ENCODE measurements at places on chromosomes 3 and 15.

- DNase-seq, result no peak
These were observed 141.1 kb downstream of the NR1D2 start for GRCh38 chr3:24086206-24086605.

DNA sequence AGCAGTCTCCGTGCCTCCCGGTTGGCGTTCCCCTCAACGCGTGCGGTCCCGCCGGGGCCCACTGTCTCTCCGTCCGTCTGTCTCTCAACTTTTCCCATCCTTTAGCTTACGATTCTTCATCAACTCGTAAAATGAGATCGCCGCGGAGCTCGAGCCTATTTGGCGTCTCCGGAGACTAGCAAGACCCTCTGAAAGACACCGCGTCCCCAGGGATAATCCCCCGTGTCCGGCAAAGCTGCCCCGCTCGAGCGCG, 3.4 kb downstream of the GATA2 start:
- DNase-seq, result no peak

- DNase-seq, result no peak
These were observed 326.4 kb upstream of the ARL6 start for GRCh38 chr3:97438131-97438530.

GRCh38 chr3:24365168-24365567, 129.5 kb downstream of the THRB start:
- DNase-seq, result no peak

DNA sequence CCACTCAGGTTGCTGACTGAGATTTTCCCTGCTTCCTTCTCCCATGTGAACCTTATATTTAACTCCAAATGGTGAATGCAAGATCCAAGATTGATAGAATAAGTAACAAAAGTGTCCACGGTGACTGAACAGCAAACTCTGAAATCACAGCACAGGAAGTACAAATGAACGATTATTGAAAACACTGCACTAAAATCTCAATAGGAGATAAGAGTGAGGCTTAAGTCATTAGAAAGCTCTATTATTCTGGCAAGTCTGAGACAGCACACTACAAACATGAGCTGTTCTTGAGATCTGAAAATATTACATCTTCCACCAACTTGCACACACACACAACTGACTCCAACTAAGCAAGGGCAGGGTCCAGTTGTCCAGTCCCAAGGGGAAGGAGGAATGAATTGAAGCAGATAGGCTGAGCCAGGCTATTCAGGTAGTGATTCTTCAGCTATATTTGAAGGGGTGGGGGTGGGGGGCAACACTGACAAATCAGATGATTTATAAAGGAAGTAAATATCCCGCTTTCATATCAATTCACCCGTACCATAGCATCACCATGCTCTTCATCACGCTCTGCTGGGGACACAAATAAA, 2.9 kb downstream of the ZNF385D start:
- DNase-seq, result no peak

DNA sequence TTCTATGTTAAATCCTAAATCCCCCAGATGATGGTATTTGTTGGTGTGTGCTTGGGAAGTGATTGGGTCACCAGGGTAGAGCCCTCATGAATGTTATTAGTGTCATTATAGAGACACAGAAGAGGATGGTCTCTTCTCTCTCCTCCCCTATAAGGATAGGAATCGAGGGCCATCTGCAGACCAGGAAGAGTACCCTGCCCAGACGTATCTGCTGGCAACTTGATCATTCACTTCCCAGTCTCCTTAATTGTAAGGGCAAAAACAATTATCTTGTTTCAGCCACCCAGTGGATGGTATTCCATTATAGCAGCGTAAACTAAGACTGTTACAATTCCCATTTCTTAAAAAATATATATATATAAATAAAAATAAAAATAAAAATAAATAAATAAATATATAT, 892.2 kb downstream of the SI start:
- no peak for DNase-seq

DNA sequence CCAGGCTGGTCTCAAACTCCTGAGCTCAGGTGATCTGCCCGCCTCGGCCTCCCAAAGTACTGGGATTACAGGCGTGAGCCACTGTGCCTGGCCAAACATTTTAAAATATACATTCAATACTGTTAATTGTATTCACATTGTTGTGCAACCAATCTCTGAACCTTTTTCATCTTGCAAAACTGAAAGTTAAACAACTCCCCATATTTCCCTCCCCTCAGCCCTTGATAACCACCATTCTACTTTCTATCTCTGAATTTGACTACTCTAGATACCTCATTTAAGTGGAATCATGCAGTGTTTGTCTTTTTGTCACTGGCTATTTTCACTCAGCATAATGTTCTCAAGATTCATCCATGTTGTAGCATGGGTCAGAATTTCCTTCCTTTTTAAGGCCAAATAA, 30.0 kb downstream of the HMCES start:
- DNase-seq, result no peak

DNA sequence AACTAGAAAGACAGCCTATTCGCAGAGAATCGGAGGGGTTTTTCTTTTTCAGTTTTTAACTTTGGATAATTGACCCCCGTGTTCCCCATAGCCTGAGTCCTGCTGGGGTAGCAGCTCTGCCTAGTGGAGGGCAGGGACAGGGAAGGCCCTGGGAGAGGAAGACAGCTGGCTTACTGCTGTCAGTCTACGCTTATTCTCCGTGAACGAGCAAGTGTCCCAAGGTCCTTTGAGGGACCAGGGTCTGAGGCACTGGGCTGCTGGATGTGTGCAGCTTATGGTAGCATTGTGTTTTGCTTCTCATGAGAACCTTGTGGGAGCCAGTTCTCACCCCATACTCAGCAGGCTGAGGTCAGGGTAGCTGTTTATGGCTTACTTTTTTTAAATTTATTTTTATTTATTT, 3.0 kb downstream of the LIMD1 start:
- DNase-seq, result no peak

DNA sequence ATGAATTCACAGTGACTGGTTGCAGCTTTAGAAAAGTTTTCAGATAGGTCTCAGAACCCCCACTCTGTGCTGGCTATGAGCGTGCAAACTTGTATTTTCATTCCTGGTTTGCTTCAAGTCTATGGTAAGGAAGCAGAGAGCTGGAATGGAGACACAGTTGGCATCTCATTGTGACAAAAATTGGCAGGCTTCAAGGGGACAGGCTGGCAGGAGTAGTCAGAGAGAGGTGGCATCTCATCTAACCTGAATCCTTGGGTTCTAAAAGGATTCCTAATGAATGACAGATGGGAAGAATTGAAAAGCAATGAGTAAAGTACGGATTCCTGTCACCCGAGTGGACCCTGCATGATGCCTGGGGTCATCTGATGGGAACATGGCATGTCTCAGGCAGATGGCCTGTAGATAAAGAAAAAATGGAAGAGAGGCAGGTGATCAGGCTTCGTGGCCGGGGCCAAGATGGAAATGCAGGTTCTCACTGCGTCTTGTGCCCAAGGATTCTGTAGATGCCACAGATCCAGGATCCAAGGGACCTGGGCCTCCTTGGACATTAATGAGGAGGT, 89.4 kb upstream of the ABHD17C start:
- DNase-seq, result no peak

DNA sequence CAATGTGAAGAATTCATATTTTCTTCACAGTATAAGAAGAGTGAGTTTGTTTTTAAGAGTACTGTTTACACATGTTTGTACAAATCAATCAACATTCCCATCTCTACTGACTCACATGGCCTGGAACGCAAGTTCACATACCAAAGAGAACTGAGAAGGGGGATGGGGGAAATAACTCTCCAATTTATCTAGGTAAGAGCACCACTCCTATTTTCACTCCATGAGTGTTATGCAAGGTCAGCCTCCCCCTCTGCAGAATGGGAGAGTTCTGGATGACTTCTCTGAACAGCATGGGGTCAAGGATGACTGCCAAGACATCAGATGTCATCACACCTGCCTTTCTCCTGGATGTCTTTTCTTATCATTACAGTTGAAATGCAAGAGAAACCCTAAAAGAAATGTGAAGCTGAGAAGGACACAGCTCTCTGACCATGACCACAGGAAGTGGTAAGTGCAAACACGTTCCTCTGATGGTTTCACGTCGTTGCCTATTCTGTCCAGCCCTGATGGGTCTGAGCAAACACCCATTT, 95.2 kb downstream of the SEMA6D start:
- no peak for DNase-seq

GRCh38 chr15:77526595-77527163, 106.0 kb downstream of the HMG20A start:
- DNase-seq, result no peak

DNA sequence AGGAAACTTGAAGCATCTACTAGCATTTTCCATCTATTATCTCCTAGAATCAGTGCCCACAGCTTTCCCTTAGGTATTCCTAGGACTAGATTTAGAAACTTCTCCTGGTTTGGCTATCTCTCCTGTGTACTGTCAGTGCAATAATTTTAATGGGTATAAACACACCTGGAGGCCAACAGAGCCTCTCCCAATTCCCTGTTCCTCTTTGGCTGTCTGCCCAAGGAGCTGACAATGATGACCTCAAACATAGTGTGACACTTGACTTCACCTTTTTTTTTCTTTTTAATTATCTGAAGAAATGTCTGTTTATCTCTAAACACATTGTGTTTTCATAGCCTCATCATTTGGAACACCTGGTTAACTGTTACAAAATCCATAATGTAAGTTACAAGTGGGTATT, 754.5 kb upstream of the ALCAM start:
- no peak for DNase-seq

GRCh38 chr3:60176614-60177013, 1074.6 kb downstream of the FHIT start:
- DNase-seq, result no peak

DNA sequence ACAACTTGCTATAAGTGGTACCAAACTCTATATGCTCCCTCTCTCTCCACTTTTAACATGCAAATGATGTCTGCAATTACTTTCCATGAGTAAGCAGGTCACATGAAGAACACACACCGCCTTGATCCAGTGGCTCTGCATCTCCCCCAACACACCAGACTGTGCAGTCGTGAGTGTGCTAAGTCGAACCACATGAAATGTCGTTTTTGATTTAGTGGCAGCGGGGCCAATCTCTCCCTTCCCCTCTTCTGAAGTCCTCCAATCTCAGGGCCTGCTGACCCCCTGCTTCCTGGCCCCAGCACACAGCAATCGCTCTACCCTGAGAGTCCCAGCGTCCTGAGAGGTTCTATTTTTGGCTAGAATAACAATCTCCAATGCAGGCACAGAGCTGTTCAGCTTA, 312.5 kb downstream of the SHQ1 start:
- DNase-seq, result no peak

DNA sequence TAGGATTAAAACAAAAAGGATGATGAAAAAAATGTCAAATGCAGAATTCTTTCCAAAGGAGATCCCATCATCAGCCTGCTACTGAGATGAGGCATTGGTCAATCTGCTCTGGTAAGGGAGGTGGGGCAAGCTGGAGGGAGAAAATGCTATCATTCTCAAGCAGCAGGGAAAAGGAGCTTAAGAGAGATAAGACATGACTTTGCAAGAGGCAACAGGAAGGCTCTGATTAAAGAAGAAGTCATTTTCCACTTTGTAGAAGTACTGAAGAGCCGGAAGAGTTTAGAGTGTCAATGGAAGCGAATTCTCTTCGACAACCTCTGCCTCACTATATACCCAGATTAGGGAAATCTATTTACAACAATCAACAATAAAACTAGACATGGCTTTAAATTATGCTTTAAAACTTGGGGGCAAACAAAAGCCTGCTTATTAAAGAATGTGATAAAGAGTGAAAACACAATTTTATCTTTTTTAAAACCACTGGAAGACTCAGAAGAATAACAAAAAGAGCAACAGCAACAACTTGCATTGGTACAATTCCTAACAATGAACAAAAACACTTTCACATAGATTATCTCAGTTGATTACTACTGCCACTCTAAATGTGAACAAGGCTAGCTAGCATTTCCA, 81.8 kb upstream of the NANOGP8 start:
- DNase-seq, result no peak

GRCh38 chr3:178684881-178685590, 148.8 kb downstream of the KCNMB2 start:
- no peak for DNase-seq

GRCh38 chr3:5020242-5020722, 41.0 kb downstream of the BHLHE40 start:
- no peak for DNase-seq

DNA sequence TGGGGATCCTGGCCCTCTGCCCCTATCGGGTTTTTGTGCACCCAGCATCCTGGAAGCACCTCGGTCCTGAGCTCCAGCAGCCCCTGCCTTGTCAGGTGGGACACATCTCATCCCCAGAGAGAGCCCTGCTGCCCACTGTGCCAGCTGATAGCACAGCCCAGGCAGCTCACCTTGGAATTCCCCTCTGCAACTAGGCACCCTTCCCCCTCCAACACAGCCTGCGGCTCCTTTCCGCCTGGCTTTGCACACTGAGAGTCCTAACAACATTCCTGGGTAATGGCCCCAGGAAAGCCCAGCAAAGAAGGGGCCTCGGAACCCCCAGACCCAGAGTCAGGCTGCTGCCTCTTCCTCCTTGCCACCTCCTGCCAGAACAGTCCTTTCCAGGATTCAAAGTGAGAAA, 5.9 kb downstream of the HCN4 start:
- no peak for DNase-seq

DNA sequence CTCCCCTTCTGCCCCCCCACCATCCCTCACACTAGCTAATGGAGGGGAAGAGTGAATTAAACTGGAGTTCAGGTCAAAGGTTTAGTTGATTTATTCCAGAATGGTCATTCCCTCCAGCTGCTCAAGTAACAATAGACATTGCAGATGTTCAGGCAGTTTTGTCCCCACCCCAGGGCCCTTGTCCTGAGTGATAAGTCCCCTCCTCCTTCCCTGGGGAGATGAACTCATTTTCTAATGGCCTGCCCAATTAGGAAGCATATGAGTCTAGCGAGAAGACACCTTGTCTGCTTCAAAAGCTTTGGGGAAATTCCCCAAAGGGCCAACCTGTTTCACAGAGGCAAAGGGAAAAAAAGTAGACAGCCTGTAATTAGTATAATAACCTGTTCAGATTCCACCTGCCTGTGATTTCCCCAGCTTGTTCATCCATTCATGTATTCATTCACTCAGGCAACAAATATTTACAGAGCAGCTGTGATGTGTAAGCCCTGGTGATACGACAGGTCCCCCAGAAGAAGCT, 165.3 kb downstream of the SHQ1 start:
- no peak for DNase-seq

DNA sequence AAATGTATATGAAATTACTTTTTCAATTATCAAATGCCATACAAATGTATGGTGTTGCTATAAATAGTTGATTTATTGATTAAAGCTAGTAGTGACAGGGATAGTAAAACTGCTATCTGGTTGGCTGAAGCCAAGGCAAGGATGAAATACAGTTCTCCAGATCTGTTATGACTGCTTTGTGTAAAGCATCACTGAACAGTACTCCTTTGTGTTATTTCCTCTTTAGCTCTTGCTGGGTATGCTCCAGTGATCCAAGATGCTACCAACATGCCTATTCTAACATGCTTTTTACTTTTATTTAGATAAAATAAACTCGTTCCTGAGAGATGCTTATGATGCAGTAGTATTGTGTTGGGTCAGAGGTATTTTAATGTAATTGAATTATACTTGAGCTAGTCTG, 12.4 kb upstream of the UBR1 start:
- no peak for DNase-seq

DNA sequence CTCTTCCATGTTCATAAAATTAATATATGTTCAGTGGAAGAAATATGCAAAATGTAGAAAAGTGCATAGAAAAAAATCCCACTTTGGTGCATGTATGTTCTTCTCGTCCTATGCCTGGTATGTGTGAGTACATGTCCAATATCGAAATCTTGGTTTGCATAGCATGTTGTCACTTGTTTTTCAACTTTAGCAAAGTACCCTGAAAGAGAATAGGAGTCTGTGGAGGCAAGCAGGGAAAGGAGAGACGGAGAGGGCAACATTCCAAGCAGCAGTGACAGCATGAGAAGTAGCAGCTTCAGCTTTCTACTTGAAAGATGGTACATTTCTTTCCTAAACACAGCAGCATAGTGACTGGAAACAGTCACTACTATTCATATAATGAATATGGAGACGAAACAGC, 56.8 kb upstream of the CACNA2D3 start:
- DNase-seq, result no peak

All from CD4-positive, alpha-beta T cell treated with Interleukin-4 for 4 hours (primary cell).